Hippocampal formation (tissue), 2 donors: ENCODE measurements at places on chromosomes 11 and 22.
A peak's percentile ranks its signal among the peaks of the same experiment; 100 is the strongest.

DNA sequence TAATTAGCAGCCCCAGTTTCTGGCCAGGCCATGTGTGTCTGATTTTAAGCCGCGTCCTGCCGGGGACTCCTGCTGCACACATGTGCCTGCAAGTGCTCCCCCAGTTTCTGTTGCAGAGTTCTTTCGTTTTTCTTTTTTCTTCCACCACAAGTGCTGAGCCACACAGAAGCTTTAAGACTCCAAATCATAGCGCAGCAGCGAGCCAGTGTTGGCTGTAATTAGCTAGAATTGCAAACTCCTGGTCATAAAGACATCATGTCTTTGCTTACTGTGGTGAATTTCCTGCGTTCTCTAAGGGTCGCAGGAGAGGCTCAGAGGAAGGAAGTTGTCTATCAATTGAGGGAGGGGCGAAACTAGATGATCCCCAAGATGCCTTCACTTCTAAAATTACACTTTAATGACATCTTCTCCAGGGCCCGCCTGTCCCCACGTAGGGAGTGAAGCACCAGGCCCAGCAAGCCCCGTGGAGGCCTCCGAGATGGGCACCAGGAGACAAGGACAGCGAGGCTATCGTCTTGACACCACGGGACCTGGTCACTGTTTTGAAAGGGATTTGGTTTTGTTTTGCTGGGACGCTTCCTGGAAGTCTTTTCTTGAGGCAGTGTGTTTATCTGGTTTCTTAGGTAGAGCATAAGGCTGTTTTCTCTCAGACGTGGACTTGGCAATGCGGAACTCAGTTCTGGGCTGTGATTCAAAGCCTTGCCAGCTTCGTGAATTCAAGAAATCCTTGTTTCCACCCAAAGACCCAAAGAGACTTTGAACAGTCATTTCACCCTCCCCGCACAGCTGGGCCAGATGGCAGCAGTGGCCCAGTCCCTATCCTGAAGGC, 71.8 kb downstream of the UBASH3B start:
- no peak for DNase-seq

GRCh38 chr22:24153353-24153752, 27.9 kb upstream of the SUSD2 start:
- no peak for DNase-seq

GRCh38 chr11:32334822-32335221, 100.5 kb downstream of the WT1 start:
- no peak for DNase-seq

- no peak for DNase-seq
These were observed 90.3 kb upstream of the MTMR2 start for GRCh38 chr11:96014217-96014616.

DNA sequence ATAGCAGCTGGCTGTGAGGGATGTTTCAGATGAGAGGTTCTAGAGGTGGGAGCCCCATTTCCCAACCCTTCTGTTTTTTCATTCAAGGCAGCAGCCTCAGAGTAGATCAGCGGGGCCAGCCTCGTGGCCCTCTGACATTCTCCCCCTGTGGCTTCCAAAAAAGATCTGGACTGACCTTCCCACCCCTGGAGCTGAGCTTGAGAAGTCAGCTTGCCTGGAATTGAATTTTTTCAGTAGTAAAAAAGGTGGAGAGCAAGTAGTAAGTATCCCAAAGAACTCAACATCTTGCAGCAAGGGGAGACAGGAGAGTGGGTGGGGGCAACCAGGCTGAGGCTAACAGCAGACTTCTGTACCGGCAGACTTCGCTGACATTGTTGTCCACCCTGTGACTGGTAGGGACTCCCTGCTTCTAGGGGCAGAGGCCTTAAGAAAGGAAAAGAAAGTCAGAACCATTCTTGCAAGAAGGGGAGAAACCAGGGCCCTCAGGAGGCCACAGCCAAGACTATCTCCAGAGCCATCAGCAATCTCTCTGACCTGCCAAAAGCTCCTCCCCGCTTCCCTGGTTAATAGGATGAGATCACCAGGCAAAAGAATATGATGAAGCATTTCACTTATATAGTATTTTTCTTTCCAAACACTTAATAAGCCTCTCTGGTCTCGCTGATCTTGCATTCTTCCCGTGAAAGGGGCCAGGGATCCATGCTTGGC, 2.0 kb upstream of the GRIK4 start:
- DNase-seq: no peak

GRCh38 chr11:1842149-1843097, 3.6 kb downstream of the TNNI2 start:
- DNase-seq: no peak

DNA sequence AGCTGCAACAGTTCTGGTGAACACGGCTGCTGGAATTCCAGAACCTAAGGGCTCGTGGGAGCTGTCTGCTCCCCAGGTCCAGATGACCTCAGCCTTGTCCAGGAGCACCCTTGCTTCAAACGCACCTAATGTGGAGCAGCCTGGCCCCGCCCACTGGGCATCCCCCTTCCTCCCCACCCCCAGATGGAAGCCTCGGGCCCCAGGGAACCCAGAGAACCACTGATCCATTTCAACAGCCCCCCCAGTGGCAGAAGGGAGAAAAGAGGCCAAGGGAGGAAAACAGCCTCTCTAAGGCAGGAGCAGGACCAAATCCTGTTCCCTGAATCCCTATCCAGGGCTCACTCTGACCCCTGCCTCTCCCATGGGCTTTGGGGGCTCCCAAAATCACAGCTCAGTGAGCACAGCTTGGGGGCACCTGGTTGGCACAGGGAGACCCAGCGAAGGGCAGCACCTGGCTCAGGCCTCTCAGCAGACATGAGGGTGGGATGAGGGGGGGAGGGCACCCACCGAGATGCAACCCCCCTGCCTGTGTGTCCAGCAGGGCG, 1.2 kb downstream of the CYTH4 start:
- DNase-seq: no peak

DNA sequence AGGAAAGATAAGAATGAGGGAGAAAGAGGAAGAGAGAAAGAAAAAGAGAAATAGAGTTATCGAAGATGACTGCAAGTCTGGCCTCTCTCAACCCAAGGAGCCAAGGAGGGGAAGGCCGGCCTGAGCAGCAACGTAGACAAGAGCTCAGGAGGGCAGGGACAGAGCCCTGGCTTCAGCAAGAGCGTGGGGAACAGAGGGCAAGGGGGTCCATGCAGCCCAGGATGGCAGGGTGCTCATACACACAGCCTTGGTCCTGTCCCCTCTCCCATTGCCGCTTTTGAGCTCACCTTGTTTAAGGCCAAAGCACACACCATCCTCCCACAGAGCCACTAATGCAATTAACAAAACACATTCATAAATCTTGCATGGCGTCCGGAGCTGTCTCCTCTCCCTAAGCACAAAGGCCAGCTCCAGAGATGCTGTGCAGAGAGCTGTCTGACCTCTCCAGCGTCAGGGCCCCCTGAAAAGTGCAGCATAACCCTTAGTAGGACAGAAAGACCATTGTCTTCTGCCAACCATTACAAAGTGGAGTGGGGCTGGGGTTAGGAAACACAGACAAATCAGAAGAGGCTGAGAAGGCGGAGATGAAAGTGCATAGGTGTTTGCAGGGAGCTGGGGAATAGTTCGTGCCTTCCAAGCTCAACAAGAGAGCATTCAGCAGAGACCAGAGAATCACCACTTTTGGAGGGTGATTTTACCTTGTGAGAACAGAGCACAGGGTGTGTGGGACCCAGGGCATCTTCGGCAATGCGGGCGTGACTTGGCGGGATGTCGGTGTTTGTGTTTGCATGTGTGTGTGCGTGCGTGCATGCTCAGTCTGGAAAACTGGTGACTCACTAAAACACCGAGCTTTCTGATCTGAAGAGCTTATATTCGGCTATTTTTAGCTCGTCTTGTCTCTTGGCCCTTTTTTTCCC, 28.2 kb upstream of the JAM3 start:
- no peak for DNase-seq

GRCh38 chr11:134126217-134126822, 57.4 kb downstream of the JAM3 start:
- peak; percentile 66 for DNase-seq

- no peak for DNase-seq
These were observed 308.7 kb upstream of the ZC3H12C start for GRCh38 chr11:109784536-109784935.

GRCh38 chr22:35349704-35350538, 31.0 kb upstream of the HMOX1 start:
- no peak for DNase-seq

DNA sequence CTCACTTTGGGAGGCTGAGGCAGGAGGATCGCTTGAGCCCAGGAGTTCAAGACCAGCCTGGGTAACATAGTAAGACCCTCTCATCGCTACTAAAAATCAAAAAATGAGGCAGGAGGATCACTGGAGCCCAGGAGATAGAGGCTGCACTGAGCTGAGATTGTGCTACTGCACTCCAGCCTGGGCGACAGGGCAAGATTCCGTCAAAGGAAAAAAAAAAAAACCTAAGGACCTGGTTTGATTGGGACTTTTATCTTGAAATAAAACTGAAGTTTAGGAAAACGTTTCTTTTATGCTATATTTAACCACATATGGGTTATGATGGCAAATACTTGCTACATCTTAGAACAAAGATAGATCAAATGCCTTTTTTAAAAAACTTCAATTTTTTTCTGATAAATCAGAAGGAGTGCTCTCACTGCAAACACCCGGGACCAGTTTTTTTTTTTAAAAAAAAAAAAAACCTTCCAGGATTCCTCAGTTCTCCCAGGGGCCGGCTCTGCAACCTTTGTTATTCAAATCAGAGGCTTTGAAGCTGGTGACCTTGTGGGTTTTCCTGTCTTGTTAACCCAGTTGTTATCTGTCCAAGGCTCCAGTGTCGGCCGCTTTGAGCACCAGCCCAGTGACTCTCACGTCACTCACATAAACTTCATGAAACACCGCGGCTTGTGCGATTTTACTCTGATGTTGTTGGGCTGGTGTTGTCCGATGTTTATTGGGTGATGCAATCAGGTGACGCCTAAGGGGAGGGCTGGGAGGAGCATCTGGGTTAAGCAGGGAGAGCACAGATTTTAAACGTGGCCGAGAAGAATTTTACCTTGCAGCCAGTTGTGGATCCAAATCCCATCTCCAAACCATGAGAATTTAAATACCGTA, 24.7 kb upstream of the SLC22A12 start:
- no peak for DNase-seq

GRCh38 chr22:38504731-38505540, 1.2 kb downstream of the DDX17 start:
- DNase-seq: no peak

GRCh38 chr11:131867457-131868257, 497.2 kb downstream of the NTM start:
- peak; percentile 66 for DNase-seq

DNA sequence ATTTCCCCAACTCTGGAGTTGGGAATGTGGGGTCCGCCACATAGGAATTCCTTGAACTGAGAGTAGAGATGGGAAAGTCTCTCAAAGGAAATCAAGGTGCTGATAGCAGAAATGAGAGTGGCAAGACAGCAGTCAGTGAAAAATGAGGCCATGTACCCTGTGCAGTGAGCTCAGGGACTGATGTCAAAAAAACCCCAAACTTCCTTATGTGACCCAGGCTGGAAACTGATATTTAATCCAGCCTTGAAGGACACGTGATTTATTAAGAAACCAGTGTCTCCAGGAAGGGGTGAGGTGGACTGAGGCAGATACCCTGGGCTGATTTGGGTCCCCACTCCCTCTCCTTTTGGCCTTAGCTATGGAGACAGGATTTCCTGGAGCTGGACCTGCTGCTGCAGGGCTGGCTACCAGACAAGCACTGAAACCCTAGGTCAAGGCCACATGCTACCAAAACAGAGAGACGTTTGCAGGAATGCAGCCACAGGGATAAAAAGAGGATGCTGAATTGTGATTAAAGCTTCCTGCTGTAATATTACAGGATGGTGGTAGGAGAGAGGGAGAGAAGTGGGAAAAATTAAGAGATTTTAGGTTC, 25.3 kb upstream of the FCHSD2 start:
- no peak for DNase-seq

DNA sequence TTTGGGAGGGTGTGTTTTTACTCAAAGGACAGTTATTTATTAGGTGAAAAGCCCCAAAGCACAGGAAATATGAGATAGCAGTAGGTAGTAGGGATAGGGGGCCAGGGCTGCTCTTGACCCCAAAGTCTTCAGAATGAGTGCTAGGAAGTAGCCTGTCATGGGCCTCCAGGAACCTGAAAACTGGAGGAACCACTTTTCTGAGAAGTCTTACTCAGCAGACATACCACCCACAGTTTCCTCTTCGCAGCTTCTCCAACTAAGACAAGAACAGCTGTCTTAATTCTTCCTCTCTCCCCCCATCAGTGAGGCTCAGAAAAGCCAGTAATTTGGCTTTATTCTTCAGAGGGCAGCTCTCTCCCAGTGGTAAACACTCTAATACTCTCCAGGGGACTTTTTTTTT, 84.0 kb upstream of the CTSC start:
- DNase-seq: no peak

DNA sequence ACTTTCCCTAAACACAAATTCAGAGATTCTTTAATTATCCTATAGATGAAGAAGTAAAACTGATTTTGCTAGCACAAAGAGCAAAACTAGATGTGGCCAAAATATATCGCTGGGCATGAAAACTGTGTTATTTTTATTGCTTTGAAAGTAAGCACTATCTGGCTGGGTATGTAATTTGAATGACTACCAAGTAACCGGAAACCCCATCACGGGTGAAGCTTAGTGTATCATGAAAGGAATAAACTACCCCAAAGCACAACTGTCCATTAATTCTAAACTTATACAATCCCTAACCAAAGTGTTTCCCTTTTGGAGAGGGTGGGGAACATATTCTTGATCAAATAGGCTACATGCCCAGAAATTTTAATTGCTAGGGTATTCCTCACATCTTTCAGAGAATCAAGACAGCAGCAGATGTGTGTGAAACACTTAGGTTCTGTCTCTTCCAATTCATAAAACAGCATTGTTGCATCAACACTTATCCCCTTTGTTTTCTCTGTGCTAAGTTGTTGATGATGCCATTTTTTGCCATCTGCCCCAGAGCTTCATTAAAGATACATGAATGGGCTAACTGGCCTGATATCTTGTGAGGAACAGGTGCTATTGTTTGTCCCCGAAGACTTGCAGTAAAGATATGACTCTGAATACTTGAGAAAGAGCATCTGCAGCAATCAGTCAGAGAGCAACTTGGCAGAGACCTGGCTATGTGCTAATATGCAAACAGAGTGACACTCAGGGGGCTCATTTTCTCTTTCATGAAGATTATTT, 238.2 kb downstream of the SOX6 start:
- DNase-seq: no peak

DNA sequence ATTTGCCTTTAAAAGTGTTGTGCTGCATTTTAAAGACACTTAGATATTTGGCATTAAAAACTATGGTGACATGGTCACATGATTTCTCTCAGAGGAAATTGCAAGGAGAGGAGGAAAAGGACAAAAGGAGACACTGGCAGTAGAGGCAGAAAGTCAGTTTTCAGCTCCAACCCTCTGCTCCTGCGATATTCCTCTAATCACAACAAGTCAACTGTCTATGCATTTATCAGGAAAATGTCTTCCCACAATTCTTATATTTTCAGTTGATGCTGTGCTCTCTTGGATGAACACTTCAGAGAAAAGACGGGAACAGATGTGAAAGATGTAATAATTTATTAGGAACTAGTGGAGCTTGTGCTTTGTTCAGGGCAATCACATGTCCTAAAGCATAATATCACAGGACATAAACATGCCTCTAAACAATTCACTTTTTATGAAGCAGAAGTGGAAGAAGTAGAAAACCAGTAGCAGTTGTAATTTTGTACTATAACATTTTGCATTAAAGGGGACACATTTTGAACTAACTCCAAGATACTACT, 340.8 kb upstream of the PITPNB start:
- no peak for DNase-seq
